ENCODE measurements at places on chromosomes 3 and 15.

DNA sequence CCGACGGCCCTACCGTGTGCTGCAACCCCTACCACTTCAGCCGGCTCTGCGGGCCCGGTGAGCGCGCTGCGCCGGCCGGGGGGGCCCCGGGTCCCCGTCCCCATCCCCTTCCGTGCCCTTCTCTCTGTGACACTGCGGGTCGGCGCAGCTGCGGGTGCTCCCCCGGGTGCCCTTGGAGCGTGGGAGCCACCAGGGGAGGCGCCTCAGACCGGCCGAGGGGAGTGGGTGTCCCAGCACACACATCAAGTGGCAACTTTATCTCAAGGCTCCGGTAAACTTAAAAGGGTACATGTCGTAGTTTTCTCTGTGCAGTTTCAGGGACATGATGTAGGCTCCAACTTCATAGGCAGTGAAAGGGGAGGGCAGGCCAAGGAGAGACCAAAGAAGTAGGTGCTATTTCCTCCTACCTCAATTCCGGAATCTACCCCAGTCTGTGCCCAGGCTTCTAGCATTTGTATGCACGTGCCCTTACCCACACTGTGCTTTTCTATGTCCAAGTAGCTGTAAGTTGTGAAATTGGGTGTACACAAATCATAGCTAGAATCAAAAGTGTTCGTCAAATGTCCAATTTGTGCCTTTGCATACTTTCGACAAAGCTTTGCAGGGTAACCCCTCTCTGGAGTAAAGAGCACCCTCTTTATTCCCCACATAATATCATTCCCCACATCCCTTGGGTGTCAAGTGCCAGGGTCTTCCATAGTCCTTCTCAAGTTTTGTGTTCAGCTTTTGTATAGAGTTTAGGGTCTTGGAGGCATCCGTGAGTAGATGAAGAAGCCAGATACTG is 2.2 kb downstream of the SMAD6 start:
- DNase-seq: no peak

- no peak for DNase-seq
These were observed 17.0 kb downstream of the THAP10 start for GRCh38 chr15:70875001-70875782.

DNA sequence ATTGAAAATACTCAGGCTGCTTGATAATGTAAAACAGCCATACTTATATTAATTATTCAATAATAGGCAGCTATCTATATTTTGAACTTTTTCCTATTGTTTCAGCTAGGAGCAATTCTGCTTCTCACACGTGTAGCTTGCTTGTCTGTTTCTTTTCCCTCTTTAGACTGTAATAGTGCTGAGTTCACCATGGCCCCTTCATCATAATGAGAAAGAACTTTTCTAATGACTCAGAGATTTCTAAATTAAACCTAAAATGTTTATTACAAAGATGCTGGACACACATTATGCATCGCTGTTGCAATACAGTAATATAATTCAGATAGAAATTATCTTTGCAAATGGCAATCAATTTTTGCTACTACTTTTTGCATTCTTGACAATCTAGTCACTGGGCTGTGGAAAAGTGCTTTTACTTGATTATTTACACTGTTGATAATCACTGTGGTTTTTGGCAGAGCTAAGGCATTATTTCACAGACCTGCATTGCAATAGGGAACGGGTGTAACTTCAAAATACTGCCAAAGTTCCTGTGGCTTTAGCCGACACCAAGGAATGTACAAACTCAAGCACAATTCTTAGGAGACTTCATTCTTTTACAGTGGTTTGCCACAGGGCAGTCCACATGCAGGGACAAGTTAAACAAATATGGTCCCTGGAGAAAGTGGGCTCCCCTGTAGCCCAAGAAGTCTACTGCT is 281.0 kb upstream of the TBL1XR1 start:
- no peak for DNase-seq

DNA sequence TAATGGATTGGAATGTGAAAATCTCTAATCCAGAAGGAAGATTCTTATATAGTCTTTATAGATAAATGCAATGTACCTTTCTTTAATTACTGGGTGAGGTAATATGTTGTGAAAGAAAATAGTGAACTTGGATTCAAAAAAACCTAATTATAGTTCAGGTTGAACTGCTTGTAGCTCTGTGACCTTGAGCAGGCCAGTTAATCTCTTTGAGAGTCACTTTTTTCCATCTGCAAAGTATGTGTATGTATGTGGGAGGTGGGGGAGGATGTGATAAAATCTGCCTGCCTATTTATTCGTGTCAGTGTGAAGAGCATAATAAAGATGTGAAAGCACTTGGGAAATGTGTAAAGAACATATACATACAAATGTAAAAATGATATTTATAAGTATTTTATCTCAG is 34.4 kb downstream of the GLCE start:
- DNase-seq: no peak

DNA sequence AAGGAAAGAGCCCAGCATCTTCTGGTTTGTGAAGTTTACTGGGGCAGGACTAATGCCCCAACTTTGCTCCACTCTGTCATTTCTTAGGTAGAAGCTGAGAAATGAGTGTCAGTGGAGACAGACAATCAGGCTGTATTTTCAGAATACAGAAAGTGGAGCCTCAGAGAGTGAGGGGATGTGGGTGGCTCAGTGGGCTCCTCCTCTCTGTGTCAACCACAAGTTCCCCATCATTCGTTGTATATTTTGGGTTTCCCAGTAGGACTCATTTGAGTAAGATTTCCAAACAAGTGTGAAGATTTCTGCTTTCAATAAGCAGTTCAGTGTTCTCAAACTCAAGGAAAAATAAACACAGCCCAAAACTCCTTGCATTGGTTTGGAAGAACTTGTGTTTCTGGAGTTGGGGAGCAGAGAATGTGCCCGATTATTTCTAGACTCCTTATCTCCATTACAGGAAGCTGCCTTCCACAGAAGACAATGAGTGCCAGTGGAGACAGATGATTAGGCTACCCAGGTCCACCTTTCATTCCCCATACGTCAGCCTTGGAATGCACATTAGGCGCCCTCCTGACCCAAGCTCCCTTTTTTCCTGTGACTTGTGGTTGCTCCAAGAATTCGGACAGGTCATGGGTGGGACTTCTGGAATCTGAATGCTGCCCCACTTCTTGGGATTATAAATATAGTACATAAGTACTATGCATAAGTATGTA is 792.1 kb upstream of the LMCD1 start:
- DNase-seq: no peak

GRCh38 chr3:127611251-127611650 is 13.0 kb downstream of the MCM2 start:
- DNase-seq: no peak

GRCh38 chr3:63908081-63908736 is 4.0 kb downstream of the SCAANT1 start:
- no peak for DNase-seq

- DNase-seq: peak; percentile 68
These were observed 49.9 kb upstream of the FURIN start for GRCh38 chr15:90818251-90819210.

GRCh38 chr3:55698831-55699230 is 211.7 kb upstream of the WNT5A start:
- no peak for DNase-seq

DNA sequence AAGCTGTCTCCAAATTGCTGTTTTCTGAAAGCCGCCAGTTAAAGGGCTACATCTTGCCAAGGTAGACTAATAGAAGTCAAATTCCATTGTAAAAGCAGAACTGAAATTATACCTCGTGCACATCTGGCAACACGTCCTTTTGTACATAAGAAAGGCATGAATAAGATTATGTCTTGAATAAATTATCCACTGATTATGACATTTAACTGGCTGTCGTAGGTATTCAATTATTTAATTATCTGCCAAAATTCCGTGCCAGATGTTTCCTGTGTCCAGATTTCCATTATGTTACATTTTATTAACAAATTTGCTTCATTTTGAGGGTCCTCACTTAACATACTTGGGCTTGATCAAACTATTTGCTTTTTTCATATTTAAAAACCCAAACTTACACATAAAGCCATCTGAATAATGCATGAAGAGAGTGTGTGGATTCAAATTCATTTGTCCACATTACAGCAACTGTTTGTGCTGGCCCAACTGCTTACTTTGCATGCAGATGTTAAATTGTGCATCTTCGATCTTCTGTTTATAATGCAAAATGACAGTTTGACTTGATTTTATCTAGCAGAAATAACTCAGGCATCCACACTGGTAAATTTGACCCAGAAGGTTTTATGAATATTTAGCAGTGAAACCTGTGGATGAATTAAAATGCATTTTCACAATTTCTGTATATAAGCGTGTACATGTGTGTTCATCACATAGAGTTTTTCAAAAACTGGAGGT is 701.5 kb downstream of the ZNF385D start:
- DNase-seq: no peak

- no peak for DNase-seq
These were observed 109.1 kb downstream of the RFTN1 start for GRCh38 chr3:16404349-16404895.

GRCh38 chr3:72449551-72449950 is 398.7 kb downstream of the SHQ1 start:
- no peak for DNase-seq

GRCh38 chr3:176208283-176208682 is 989.0 kb downstream of the TBL1XR1 start:
- DNase-seq: no peak

DNA sequence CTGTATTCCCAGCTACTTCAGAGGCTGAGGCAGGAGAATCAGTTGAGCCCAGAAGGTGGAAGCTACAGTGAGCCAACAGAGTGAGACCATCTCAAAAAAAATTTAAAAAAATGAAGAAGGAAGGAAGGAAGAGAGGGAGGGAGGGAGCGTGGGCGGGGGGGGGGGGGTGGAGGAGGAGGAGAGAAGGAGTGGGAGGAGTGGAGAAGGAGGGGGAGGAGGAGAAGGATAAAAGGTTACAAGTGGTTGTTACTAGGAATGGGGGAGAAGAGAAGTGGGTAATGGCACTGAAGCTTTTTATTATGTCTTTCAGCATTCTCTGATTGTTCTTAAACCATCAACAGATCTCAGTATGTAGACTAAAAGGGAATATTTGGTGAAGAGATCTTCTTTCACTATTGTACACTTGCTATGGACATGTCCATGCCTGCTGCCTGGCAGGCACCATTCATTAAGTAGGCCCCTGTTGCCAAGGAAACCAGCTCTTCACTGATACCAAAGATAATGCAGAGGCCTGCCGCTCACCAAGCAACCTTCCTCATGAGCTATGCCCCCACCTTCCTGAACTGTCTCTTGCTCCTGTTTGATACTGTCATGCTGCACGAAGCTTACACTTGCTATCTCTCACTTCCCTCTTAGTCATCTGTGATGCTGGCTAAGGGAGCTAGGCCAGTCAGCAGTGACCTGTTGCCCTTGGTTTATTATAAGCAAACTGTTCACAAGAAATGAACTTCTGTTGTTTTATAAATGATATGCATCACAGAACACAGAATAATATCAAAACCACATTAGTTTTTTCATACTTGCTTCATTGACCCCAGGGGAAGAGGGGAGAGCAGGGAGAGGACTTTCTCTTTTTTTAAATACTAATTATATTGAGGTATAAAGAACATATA is 23.1 kb downstream of the EPM2AIP1 start:
- DNase-seq: no peak

DNA sequence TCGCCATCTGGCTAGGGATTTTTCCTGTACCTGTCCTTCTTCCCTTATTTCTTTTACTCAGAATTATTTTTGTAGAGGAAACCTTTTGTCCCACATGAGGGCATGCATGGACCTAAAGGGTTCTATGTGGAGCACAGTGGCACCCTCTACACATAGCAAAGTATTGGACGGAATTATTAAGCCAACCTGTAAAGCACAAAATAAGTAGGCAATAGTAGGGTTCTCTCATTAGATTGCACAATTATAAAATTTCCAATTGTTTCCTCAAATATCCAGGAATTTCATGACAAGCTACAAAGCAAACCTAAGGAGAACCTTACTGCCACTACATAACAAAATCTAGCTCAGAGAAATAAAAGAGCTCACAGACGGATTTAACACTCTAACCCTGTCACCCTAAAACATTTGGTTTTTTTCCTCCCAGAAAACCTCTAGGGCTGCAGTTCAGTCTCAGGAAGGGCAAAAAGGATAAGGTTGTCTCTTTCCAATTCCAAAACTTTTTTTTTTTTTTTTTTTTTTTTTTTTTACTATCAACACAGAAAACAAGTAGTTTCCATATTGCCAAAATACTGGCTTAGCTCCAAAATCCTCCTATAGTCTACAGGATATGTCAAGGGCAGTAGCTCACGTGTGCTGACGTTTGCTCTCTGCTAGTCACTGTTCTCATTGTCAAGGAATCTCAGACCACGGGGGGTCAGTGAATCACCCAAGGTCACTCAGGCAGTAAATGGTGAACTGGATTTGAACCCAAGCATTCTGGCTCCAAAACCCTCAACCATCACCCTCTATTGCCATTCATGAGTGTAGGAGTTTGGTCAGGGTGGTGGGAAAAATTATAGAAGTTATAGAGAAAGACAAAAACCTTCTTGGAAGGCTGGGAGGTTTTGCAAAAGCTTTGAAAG is 52.3 kb downstream of the NCEH1 start:
- no peak for DNase-seq

DNA sequence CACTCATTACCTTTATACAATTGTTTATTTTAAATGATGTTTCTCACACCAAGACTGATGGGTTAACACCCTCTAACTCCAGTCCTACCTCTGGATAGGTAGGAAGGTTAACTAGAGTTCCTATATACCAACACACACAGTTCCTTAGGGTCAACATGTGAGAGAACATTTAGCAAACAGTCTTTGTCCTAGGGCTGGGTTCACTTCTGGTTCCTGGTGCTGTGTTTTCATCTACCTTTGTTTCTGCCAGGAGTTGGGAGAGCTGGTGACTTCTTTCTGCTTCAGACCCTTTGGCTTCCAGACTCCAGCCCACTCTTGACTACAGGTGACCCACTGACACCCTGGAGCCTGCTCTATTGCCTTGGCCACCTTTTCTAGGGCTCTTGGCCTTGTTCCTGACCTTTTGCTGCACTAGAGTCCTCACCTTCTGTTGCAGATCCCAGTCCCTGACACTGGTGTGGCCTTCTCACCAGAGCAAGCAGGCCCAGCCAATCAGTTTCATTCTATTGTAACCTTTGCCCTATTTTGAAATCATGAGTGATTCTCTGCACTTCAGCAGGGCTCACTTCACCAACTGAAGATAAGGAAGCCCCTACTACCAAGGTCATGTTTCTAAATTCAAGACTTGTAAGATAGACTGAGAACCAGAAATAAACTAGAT is 50.0 kb upstream of the SECISBP2L start:
- no peak for DNase-seq

DNA sequence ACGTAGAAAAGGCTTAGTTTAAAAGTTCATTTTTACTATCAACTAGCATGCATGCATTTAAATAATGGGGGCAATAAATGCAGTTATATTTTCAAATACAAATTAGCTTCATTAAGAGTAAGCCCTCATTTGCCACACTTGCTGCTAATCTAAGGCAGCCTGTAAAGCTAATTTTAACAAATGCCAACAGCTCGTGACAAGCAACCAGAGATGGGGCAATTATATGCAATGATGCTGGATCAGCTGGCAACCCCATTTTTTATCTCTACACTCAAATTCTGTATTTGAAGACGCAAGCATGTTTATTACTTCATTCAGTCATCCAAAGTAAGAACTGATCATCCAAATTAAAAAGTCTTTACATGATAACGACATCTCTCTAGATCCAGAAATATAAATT is 12.1 kb downstream of the RFTN1 start:
- no peak for DNase-seq
